Uterus (tissue), 4 donors: ENCODE measurements at places on chromosomes 3 and 15. TPM values are rescaled to one million over a fixed set of nuclear protein-coding genes. Genes with fewer than 3 reads are reported as not detected.

DNA sequence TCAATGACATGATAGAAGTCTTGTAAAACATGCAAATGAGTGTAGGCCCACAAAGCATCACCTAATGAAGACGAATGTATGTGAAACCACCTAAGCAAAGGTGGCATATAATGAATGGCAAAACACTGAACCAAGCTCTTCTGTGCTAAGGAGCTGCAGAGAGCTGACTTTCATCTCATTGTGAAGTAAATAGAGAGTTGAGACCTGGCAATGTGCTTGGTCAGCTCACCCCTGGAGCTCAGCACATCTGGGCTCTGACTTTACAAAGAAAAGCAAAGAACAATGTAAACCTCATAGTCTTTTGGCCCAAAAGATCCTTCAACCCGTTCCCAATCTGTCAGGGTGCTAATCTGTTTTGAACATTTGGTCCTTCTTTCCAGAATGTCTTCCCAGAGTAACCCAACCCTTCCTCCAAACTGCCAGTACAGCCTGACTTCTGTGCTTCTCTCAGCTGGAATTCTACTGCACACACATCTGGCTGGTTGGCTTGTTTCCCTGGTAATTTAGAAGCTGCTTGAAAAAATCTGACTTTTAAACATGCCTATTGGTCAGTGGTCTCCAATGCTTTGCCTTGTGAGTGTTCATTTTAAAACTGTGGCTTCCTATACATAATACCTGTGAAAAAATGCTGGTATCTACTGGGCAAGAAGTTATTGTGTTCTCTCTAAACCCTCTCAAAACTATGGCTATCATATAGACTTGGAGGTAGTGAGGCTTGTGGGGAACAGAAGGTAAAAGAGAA, 101.7 kb downstream of the CD200R1L start:
- DNase-seq = no peak

DNA sequence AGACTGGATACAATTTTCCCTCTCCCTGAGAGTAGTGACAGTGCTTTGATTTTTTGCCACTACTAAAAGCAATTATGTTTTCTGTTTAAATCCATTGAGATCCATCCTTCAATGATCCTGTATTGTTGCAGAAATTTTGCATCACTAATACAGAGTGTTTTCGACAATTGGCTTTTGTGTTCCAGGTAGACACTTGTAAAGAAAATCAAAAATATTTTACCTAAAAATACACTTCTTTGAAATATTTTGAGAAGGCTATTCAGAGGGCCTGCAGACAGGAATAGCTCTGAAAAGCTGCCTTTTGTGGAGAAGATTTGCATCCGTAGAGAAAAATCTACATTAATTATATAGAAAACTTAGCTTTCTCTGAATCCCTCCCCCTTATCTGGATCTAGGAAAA, 66.8 kb upstream of the STRIT1 start:
- no peak for DNase-seq

DNA sequence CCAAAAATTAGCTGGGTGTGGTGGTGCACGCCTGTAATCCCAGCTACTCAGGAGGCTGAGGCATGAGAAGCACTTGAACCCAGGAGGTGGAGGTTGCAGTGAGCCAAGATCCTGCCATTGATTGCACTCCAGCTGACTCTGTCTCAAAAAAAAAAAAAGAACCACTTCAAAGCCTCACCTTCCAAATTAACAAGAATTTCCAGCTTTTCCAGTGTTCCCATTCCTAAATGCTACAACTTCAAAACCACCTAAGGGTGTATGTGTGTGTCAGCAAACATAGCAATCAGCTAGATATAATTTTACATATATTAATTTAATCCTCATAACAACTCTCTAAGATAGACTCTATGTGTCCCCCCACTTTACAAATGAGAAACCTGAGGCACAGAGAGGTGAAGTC, 512.5 kb upstream of the PROK2 start:
- DNase-seq = no peak

The C3orf22 gene
- total RNA-seq = not detected

The MNS1 gene
- total RNA-seq = 4.6 TPM

The CERS3 gene
- total RNA-seq = not detected
